Suppressor macrophage (primary cell): ENCODE measurements at places on chromosomes 4 and X.

DNA sequence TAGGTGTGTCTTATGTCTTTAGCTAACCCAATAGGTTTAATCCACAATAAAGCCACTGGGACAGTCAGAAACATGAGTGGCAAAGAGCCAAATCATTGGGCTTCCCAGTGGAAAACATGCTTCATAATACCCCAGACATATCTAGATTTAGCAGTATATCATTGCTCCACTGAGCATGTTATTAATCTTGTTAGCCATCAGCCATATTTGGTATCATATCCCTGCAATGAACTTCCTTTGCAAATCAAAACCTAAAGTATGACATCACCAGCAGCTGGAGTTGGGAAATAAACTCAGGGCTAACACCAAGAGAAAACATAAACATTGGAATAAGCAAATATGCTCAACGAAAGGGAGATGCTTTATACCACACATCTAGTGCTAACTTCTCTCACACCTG is 280.8 kb upstream of the NOCT start:
- no peak for DNase-seq

GRCh38 chr4:84962102-84962501 is 4.4 kb downstream of the WDFY3 start:
- no peak for DNase-seq

DNA sequence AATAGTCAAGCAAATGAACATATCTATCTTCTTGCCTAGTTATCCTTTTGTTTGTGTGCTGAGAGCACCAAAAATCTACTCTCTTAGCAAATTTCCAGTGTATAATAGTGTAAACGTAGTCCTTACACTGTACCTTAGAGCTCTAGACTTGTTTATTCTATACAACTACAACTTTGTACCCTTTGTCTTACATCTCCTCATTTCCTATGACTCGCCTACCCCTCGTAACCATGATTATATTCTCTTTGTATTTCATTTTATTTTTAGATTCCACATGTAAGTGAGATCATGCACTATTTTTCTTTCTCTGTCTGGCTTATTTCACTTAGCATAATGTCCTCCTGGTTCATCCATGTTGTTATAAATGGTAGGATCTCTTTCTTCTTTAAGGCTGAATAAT is 37.6 kb downstream of the MAGEB5 start:
- DNase-seq, result no peak

GRCh38 chrX:152614791-152615190 is 22.9 kb upstream of the GABRQ start:
- no peak for DNase-seq

- no peak for DNase-seq
Observed at GRCh38 chr4:167475951-167476350, 241.7 kb upstream of the SPOCK3 start.

- DNase-seq, result no peak
Observed at GRCh38 chr4:44674471-44674870, 3.7 kb upstream of the GUF1 start.

GRCh38 chr4:57691370-57691769 is 581.2 kb upstream of the IGFBP7 start:
- DNase-seq, result no peak

DNA sequence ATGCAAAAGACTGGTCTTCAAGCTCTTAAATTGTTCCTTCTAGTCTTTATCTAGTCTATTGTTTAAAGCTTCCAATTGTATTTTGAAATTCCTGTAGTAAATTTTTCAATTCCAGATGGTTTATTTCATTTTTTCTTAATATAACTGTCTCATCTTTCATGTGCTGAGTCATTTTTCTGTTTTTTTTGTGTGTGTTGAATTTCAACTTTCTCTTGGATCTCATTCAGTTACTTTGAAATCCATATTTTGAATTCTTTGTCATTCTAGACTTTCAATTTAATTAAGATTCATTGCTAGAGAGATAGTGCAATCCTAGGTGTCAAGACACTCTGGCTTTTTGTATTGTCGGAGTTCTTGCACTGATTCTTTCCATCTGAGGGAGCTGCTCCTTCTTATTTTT is 128.0 kb upstream of the PRKG2 start:
- DNase-seq, result no peak

GRCh38 chrX:140712413-140713173 is 3.0 kb downstream of the LINC00632 start:
- no peak for DNase-seq

DNA sequence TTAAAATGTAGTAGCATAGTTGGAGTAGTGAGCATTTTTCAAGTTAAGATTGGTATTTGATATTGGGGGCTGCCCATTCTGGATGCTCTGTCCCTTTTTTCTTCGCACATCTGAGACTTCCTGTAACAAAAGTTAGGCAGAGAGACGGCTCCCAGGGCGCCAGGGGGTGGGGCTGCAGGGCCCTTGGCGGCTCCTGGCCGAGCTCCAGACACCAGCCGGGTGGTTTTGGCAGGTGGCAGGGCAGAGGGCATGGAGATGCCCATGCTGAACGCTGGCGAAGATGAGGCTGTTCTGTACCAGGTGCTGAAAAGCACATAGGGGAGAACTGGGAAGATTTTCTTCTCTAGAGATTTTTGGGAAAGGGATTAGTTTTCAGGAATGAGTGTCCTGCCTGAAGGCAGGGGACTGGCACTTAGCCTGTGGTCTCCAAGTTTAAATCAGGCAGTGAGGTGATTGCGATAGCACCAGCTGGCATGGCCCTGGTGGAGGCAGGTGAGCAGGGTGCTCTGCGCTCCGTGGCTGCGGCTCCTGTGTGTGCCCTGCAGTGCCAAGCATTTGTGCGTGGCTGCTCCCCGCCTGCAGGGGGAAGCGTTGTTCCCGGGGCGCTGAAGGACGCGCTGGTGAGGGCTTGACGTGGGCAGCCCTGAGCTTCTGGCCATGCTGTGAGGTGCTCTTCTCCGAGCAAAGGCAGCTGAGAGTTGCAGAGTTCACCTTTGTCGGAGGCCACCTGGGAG is 23.6 kb upstream of the HGFAC start:
- no peak for DNase-seq

- peak; percentile 49 for DNase-seq
Observed at GRCh38 chr4:156475322-156475721, 496.3 kb downstream of the PDGFC start.

GRCh38 chr4:76589402-76589801 is 154.4 kb downstream of the SHROOM3 start:
- DNase-seq, result no peak

DNA sequence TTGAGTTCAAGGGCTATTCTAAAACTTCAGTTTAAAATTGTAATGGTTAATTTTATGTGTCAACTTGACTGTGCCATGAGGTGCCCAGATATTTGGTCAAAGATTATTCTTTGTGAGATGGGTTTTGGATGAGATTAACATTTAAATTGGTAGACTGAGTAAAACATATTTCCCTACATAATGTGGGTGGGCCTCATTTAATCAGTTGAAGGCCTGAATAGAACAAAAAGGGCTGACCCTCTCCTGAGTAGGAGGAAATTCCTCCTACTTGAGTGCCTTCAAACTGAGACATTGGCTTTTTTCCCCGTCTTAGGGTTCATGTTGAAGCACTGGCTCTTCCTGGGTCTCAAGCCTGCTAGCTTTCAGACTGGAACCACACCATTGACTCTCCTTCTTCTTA is 89.6 kb upstream of the FAM9A start:
- no peak for DNase-seq

GRCh38 chr4:55183926-55184599 is 58.7 kb upstream of the KDR start:
- DNase-seq, result peak; percentile 25

DNA sequence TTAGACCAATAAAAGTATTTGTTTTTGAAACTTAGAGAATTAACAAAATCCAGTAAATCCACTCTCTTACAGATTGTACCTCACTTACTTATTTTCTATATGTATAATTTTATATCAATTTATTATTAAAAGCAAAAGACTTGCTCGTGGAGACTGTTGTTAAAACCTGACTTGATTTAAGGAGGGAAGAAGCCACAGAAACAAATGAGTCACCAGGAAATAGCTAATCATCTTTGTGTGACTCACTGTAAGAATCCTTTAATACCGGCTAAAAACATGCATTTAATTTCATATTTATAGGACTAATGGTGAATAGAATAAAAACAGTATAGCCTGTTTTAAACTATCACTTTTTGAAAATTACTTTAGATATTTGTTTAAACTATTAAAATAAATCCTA is 29.9 kb upstream of the UBE2NL start:
- no peak for DNase-seq

DNA sequence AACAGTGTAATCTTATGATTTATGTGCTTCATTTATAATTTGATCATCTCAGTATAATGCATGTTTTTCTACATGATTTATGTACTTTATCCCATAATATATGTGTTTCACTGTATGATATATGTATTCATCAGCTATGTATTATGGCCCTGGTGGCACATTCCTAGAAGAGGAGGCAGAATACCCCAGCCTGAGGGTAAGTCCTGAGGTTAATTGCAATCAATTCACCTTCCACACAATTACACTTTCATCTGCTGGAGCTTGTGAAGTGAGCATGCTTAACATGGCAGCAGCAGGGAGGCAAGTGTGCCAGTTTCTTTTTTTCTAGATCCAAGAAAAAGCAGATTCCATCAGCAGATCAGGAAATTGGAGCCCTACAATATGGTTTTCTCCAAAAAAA is 81.2 kb downstream of the CXXC4 start:
- no peak for DNase-seq

DNA sequence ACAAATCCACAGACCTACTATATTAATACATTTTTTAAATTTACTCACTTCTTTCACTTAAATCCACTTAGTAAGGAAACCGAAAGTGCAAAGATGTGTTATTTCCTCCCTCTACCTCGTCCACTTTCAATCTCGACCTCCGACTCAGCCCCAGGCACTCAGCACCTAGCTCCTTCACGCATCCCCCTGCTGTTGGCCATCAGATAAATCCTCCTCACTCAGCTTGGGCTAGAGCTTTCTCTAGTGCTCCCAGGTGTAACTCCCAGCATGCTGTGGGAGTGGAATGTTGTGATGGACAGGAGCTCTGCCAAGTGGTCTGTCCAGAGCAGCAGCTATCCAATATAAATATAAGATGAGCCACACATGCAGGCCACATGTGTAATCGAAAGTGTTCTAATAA is 26.7 kb upstream of the TEC start:
- DNase-seq, result no peak

- DNase-seq, result no peak
Observed at GRCh38 chr4:41346306-41347061, 89.8 kb downstream of the UCHL1 start.

- DNase-seq, result no peak
Observed at GRCh38 chr4:132792310-132792709, 356.8 kb upstream of the PCDH10 start.

DNA sequence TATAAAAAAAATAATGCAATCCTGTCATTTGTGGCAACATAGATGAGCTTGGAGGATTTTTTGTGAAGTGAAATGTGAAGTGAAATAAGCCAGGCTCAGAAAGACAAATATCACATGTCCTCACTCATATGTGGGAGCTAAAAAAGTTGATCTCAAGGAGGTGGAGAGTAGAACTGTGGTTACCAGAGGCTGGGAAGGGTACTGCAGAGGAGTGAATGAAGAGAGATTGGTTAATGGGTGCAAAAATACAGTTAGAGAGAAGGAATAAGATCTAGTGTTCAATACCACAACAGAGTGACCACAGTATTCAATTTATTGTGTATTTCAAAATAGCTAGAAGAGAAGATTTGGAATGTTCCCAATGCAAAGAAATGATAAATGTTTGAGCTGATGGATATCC is 13.4 kb upstream of the ZCCHC18 start:
- no peak for DNase-seq

DNA sequence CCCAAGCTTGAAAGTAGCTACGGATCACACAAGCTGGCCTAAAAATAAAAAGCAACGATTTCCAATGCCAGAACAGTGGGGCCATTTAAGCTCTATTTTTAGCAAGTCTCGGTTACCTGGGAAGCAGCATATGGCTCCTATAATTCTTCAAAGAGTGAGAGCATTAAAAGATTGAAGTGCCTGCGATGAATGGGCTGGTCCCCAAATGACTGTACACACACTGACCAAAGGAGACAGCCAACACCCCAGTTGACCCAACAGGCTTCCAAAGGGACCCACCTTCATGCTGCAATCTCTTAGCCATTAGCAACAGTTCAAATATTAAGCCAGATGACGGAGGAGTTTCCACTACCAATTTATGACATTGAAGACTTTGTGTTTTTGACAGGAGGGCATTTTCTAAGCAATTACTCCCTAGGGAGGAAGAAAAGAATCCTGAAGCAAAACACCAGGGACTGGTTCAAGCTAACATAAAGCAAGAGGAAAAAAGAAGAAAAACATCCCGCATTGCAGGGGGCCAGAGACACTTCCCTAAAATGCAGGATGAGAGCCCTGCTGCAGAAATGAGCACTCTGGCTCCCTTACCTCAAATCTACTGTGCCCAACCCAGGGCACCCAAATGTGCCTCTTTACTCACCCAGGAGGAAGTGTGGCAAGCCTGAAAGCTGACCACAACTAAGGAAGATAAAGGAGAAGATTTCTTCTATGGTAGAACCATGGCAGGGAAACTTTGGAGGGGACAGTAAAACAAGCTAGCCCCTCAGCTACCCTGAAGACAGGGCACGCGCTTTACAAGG is 21.6 kb downstream of the SH3KBP1 start:
- DNase-seq, result peak; percentile 77

DNA sequence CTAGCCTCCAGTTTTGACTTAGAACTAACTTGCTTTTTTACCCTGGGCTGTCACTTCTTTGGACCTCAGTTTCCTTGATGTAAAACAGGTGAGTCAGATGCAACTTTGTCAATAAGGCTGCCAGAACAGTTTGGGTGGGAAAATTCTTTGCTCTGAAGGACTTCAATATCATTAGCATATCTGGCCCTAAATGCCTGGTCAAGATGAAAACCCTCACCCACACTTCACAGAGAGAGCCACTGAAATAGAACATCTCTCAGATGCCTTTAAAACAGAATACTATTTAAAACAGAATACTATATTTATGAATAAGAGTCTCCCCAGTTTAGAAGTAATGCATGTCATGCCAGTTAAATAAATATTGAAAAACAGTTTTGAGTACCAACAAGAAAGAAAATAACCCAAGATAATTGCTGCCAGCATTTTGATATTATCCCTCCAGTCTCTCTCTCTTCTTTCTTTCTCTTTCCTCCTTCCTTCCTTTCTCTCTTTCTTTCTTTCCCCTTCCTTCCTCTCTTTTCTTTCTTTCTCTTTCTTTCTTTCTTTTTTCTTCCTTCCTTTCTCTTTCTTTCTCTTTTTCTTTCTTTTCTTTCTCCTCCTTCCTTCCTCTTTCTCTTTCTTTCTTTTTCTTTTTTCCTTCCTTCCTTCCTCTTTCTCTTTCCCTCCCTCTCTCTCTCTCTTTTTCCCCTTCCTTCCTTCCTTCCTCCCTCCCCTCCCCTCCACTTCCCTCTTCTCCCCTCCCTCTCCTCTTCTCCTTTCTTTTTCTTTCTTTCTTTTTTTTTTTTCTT is 32.8 kb upstream of the SHISA3 start:
- DNase-seq, result no peak

DNA sequence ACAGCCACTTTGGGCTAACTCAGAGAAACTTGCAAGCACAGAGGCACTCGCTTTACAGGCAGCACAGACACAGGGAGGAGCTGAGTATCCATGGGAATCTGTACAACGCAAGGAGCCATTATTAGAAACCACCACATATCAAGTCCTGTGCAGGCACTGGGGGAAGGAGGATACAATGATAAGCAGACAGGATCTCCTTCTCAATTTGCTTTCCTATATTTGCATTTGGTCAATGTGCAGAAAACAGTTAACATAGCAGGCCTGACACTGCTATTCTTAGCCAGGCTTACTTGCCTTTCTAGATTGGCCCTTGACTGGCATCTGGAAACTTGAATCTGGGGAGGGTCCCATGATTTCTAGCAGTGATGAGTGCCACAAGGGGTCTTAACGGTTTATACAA is 65.8 kb downstream of the TEC start:
- DNase-seq, result no peak

GRCh38 chr4:179596621-179597020 is 2154.4 kb upstream of the AGA start:
- no peak for DNase-seq
